Glutamatergic neuron (in vitro differentiated cells): ENCODE measurements at places on chromosomes 6 and 20. TPM values are rescaled to one million over a fixed set of nuclear protein-coding genes. Genes with fewer than 3 reads are reported as not detected.

Gene SLC52A3
- total RNA-seq: not detected

Gene SKIC2
- total RNA-seq: 109 TPM

Gene CD24
- total RNA-seq: 782 TPM

Gene RIPOR2
- 82.2 TPM for total RNA-seq

DNA sequence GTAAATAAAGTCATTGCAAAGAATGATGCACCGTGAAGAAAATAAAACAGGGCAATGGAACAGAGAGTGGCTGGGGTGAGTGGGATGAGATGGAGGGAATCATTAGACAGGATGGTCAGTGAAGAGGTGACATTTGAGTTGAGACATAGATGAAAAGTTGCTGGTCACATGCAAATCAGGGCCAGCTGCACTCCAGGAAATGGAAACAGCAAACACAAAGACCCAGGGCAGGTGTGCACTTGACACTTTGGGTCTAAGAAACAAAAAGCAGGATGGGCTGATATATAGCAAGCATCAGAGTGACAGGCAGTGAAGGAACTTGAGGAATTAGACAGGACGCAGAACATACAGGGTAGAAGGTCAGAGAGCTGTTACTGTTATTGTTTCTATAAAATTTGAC, 171.5 kb upstream of the RIPOR2 start:
- no peak for DNase-seq

- DNase-seq: no peak
Observed at GRCh38 chr6:73644030-73644429, 9.8 kb downstream of the SLC17A5 start.

DNA sequence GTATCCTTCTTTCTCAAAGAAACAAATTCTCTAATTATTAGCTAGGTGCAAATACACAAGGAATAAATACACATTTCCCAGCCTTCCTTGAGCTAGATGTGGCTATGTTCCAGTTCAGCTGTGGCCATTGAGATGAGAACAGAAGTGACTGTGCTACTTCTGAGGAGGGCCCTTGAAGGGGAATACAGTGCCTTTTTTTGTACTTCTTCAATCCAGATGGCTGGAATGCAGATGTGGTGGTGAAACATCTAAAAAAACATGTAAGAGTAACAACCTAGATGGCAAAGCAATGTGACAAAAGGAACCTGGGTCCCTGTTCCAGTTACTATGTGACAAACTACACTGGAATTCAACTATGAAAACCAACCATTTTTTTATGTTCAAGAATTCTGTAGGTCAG, 115.4 kb upstream of the DST start:
- no peak for DNase-seq

DNA sequence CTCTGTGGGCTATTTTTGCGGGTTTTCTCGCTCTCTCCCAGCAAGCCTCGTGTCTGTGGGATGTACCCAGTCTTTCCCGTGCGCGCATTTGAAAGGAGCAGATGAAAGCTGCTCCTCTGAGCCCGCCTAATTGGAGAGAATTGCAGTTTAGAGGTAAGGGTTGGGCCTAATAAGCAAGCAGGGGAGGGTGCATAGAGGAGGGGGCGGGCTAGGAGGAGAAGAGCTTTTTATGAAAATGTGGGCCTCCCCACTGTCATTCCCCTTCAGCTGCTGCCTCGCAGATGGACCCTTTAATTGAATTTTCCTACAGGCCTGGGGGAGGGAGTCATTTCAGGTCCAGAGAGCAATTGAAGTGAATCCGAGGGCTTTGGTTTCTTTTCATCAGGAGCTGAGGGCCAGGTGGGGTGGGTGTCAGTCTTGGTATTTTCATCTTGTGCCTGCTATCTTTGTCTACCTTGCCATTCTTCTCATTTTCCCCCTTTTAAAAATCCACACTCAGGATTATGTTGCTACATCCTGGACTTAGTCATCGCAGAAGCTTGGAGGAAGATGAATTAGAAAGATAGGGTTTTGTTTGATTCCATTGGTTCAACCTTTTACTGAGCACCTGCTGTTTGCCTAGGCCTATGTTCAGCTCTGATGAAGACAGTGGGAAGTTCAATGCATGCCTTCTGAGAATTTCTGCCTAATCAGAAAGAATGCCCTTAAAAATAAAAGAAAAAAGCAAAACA, 423.4 kb downstream of the CD83 start:
- DNase-seq: peak; percentile 33

DNA sequence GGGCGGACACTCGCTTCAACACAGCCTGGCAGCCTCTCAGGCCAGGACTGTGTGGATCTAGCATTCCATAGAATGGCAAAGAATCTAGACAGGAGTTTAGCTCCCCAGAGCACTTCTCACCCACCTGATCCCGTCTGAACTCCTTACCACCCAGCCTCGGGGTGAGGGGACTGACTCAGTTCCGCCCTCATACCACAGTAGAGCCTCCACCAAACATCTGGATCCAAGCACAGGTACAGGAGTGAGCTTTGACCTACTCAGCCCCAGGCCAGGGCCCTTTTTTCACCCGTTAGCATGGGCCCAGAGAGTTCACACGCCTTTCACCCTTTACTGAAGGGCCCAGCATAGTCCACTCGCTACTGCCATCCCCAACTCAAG, 715 bp downstream of the PSMF1 start:
- DNase-seq: no peak

- no peak for DNase-seq
Observed at GRCh38 chr6:138803861-138804260, 8.0 kb downstream of the ECT2L start.

DNA sequence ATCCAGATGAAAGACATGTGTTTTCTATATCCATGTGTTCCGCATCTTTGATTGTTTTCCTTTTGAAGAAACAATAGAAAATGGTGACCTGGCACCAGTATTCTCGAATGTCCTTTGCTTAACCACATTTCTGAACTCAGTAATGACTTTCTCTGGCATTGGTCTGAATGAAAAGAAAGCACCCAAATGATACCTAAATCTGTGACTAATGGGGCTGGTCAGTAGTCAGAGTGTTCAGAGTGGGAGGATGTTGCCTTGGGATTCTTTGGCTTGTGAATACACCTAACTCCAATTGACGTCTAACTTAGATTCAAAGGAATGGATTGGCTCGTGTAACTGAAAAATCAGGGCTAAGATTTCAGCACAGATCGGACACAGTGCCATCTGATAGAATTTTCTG, 27.1 kb downstream of the PARD6B start:
- DNase-seq: no peak

GRCh38 chr6:125509477-125509876, 207.7 kb upstream of the HDDC2 start:
- no peak for DNase-seq

GRCh38 chr6:69957985-69958559, 91.7 kb downstream of the COL19A1 start:
- DNase-seq: no peak

DNA sequence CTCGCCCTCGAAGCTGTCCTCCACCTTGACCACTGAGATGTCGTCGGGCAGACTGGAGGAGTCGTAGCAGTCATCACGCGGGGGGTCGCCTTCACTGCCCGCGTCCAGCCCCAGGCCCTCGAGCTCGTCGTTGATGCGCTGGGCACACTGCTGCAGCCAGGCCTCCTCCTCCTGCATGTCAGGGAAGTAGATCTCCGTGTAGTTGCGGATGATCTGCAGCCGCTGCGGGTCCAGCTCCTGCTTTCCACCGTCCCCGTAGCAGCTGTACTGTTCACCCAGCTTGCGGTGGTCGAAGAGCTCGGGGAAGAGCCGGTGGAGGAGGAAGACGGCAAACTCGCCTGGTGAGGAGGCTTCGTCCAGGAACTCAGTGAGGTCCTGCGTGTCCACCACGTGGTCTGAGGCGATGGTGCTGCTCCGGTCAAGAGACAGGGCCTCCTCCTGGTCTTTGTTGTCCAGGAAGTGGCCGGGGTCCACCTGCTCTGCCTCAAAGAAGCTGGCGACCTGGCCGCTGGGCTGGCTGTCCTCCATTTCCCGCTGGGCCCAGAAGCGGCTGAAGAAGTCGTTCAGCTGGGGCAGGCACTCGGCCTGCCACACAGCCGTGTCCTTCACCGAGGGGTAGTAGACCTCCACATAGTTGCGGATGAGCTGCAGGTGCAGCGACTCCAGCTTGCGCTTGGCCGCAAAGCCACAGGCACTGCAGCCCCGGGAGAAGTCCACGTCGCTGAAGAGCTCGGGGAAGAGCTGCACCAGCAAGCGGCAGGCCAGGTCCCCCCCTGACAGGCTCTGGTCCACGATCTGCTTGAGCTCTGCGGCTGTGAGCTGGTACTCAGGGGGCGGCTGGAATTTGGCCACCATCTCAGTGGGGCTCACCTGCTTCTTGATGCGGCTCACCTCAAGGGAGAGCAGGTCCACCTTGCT, 41.9 kb downstream of the MTRES1 start:
- no peak for DNase-seq

DNA sequence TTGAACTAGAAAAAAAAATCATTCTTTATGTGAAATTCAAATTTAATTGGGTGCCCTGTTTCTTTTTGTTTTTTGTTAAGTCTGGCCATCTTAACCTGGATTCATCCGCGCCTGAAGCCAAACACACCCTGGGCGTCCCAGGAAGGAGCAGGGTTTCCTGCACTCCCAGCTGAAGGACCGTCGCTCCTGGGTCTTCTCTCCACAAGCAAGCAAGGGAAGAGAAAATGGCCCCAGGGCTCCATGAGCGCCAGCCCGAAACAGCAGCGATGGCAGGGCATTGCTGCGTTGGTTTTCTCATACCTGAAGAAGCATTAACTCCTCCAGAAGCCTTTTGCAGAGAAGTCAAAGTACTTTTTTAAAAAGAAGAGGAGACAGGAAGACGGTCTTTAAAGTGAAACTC, 105.4 kb upstream of the AFDN start:
- DNase-seq: no peak

GRCh38 chr6:39587080-39587479, 138.1 kb downstream of the KIF6 start:
- no peak for DNase-seq

DNA sequence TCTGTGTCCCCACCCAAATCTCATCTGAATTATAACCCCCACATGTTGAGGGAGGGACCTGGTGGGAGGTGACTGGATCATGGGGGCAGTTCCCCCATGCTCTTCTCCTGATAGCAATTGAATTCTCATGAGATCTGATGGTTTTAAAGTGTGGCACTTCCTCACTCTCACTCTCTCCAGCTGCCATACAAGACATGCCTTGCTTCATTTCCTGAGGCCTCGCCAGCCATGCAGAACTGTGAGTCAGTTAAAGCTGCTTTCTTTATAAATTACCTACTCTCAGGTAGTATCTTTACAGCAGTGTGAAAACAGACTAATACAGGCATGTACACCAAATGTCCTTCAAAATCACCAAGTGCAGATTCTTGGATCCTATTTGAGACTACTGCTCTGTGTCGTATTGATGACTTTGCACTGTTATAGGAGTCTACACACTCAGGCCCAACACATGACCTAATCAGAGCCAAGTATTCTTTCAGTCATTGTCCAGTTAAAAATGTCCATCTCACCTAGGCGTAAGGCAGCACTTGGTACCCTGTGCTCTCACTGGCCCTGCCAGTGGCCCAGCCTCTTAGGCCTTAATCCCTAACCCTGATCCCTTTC, 52.8 kb upstream of the UST start:
- no peak for DNase-seq

GRCh38 chr20:10415013-10415650, 18.9 kb downstream of the MKKS start:
- no peak for DNase-seq

- DNase-seq: no peak
Observed at GRCh38 chr6:150176152-150176551, 33.3 kb downstream of the PPP1R14C start.

DNA sequence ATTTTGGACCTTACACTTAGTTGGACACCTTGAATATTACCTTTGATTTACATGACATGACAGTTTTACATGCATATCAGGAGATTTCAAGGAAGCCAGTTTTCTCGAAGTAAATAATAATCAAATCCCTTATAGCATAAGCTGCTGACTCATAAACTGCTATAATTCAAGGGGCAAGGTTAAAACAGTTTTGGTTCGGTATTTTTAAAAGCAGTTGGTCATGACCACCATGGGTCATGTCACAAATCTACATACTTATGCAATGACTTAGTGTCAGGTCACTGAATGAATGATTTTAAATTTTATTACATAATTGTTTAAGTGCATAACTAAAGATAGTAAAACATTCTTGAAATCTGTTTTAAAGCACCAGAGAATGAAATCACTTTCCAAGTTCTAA, 158.0 kb downstream of the DST start:
- DNase-seq: no peak

- peak; percentile 59 for DNase-seq
Observed at GRCh38 chr20:41734506-41734945, 116.3 kb upstream of the CHD6 start.

GRCh38 chr6:24394780-24395437, 7.8 kb upstream of the MRS2 start:
- no peak for DNase-seq

DNA sequence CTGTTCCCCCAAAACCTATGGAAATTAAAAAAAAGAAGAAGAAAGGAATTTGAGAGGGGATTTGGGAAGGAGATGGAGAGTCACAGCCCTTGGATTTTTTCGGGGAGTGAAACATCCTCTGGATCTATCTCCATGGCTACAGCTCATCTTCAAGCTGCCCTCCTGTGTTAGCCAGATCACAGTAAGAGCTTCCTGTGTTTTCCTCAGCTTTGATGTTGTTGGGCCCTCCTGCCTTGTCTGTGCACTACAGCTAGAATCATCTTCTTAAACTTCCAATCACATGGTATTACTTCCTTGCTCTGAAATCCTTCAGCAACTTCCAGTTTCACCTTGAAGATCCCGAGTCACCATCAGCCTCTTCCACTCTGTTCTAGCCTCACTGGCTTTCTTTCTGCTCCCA, 207.8 kb upstream of the ZFP64 start:
- no peak for DNase-seq

GRCh38 chr6:80338201-80338836, 231.8 kb downstream of the BCKDHB start:
- peak; percentile 92 for DNase-seq

DNA sequence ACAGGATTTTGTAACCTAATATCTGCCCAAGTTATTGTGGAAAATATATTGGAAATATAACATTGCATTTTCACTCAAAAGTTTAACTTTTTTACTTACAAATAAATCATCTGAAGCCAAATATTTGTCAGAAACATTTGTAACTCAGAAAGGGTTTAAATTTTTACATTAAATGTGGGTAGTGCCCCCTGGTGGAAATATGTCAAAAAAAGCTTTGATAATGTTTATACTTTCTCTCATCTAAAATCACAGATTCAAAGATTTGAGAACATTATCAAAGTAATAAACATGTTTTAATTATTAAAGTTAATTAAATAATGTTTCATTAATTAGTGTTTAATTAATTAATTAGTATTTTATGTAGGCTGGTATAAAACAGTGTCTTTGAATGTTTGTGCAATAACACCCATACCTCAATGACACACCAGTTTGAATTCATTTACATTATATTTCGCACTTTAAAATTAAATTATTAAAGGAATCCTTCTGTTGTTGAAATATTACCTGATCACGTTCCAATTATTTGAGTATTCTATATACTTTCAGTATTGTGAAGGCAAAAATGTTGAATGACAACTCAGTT, 320.1 kb upstream of the FKBP1C start:
- no peak for DNase-seq

GRCh38 chr20:2298701-2299100, 2.9 kb downstream of the TGM3 start:
- no peak for DNase-seq
